Activated T-cell treated with anti-CD3 and anti-CD28 coated beads, Interleukin-2, amount 50 U/mL, for 24 hours (primary cell): ENCODE measurements at places on chromosomes 1 and 21.

DNA sequence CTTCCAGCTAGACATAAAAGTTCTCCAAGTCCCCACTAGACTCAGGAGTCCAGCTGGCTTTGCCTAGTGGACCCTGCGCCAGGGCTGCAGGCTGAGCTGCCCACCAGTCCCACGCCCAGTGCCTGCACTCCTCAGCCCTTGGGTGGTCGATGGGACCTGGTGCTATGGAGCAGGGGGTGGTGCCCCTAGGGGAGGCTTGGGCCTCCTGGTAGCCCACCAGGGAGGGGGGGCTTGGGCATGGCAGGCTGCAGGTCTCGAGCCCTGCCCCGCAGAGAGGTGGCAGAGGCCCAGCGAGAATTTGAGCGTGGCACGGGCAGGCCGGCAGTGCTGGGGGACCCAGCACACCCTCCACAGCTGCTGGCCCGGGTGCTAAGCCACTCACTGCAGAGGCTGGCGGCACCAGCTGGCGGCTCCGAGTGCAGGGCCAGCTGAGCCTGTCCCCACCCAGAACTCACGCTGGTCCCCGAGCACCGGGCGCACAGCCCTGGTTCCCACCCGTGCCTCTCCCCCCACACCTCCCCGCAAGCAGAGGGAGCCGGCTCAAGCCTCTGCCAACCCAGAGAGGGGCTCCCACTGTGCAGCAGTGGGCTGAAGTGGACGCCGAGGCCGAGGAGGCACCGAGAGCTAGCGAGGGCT lies 30.2 kb upstream of the GBP5 start:
- no peak for DNase-seq

DNA sequence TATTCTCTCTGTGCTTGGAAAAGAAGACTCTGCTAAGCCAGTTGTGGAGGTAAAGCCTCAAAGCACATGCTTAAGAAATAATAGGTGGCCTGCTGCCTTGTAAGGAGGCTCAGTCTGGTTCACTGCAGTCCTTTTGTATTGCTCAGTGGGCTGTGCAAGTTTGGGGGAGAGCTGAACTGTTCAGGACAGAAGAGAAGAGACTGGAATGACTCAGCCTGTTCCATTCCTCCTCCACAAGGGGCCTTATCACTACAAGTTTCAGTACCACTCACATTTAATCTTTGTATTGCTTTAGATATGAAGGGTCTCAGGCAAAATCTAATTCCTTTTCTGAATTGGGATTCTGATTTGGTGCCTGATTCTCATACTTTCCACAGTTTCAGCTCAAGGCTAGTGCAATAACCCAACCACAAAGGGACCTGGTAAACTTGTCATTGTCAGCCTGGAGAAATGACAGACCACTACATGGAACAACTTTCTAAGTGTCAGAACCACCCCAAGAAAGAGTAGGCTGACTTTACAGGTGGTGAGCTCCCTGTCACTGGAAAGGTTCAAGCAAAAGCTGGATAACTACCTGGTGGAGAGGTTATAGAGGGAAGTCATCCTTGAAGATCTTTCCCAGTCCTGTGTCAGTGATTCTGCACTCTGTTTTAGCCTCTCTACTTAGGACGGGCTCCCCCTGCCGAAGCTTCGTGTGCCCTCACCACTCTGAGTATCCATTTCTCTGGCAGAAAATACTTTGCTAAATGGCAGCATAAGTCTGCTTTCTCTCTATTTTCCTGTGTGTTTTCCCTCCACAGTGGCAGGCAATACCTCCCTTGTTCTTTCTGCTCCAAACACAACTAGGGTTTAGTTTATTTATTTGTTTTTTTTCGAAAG lies 162.9 kb upstream of the GJB5 start:
- DNase-seq = no peak

DNA sequence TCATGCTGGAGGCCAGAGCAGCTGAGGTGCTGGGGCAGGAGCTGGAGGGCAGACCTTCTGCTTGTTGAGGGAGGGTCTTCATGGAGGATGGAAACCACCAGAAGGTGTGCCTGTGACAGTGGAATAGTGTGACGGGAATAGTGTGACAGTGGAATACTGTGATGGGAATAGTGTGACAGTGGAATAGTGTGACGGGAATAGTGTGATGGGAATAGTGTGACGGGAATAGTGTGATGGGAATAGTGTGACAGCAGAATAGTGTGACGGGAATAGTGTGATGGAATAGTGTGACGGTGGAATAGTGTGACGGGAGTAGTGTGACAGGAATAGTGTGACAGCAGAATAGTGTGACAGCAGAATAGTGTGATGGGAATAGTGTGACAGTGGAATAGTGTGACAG lies 325.1 kb downstream of the HHAT start:
- DNase-seq = no peak

DNA sequence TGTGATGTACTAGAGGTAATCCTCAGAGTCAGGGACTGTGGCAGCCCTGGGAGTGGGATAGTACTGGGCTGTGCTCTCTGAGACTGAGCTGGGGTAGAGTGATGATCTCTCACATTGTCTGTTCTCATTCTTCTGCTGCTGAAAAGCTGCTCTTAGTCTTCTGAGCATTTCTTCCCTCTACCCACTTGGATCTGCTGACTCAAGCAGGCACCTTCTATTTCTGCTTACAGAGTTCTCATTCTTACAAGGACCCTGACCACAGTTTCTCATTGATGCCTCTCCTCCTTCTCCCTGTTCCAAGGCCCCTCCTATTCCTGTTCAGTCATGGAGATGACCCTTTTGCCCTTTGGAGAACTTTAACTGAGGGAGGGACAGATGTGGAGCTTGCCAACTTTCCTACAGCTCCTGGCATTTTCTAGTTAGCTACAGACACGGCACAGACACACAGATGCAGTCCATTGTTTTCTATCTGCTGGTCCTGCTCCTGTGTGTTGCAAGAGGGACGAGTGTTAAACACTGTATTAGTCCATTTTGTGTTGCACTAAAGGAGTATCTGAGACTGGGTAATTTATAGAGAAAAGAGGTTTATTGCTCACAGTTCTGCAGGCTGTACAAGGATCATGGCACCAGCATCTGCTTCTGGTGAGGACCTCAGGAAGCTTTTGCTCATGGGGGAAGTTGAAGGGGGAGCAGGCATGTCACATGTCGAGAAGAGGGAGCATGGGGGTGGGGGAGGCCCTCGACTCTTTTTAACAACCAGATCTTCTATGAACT lies 12.3 kb downstream of the MAPKAPK2 start:
- no peak for DNase-seq

DNA sequence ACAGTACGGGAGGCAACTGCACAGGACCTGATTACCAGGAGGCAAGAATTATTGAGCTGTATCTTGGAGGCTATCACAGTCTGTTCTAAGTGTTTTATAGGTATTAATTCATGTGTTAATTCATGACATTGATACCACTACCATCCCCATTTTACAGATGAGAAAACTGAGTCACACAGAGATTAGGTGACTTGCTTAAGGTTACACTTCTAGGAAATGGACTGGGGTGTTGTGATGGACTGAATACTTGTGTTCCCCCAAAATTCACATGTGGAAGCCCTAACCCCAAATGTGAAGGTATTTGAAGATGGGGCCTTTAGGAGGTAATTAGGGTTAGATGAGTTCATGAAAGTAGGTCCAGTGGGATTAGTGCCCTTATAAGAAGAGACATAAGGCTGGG lies 10.1 kb upstream of the TRIM63 start:
- no peak for DNase-seq

DNA sequence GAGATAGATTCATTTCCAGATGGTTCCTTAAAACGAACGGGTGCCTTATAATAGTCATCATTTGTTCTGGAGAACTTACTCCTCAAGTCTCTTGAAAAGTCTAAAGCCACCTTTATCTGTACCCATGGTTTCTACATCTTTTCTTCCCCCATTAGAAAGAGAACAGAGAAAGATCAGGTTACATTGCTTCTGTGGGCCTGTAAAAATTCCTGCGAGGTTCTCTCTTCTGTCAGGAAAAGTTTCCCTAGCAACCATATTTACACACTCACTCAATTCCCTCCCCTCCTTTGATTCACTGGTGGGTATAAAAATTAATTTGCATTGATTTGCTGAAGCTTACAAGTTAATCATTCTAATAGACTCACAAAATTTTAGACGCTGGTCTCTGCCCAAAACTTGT lies 6.7 kb downstream of the PHC2 start:
- no peak for DNase-seq

- no peak for DNase-seq
These were observed 4.0 kb upstream of the NKAIN1 start for GRCh38 chr1:31243501-31244286.

GRCh38 chr21:38269576-38269936 lies 12.8 kb downstream of the KCNJ15 start:
- DNase-seq = no peak

DNA sequence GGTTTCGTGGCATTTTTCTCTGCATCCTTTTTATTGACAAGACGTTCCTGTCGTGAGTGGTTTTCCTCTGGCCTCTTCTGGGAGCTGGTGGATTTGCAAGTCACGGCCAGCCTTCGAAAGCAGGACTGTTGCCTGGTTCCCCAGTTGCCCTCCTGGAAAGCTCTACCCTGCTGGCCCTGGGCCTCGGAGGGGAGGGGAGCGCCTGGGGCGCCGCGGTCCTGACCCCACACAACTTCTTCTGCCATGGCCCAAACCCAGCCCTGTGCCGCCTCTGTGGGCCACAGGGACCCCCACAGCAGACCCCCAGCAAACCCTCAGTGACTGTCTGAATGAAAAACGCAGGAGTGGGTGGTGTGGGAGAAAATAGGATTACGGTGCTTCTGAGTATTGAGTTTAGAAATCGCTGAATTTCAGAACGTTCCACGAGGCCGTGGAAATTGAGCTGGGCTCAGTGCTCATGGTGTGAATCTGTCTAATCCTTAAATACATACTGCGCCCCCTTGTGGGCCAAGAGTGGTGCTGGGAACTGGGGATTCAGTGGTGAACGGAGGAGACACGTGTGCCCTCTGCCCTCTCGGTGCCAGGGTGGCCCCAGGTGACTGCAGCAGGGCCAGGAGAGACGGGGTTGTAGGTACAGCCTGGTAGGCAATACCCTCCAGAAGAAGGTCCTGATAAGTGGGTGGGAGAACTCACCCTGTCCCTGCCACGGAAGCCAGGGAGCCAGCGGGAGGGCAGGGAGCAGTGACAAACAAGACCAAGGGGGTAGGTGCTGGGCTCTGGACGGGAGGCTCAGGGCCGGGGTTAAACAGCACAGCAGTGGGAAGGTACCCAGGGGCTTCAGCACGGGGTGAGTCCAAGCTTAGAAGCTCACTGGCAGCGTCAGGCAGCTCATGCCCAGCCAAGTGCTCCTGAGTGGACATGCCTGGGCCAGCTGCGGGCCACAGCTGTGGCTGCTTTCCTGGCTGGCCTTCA lies 101.2 kb upstream of the COL6A1 start:
- peak; percentile 76 for DNase-seq

DNA sequence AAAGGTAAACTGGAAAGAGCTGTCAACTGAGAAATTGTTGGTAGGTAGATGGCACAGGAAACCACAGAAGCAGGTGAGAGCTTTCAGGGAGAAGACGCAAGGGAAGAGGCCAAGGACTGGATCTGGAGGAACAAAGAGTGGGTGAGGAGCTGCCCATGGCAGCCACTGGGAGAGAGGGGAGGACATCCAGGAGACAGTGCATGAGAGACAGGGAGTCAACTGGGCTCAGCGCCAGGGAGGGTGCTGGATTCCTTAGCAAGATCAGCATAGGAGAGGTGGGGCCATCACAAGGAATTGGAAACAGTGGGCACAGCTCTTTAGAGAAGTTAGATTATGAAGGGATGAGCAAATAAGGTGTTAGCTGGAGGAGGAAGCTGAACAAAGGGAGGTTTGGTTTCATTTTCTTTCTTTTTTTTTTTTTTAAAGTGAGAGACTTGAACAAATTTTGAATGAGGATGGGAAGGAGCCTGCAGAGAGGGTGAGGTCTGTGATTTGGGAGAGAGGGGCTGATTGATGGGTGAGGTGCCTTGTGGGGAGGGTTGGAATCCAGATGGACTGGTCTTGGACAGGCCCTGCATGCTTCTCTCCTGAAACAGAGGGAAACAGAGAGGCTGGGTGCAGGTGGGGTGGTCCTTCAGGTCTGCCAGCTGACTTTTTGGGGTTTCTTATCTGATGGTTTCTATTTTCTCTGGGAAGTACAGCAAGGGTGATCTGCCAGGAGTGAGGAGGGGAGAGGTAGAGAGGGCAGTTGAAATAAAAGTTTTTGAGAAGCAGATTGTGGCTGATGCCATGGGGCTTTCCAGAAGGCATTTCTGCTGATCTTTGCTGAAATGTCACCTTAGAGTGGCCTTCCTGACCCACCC lies 5.4 kb downstream of the CYP4B1 start:
- no peak for DNase-seq

GRCh38 chr1:17067069-17067426 lies 13.2 kb upstream of the SDHB start:
- no peak for DNase-seq

DNA sequence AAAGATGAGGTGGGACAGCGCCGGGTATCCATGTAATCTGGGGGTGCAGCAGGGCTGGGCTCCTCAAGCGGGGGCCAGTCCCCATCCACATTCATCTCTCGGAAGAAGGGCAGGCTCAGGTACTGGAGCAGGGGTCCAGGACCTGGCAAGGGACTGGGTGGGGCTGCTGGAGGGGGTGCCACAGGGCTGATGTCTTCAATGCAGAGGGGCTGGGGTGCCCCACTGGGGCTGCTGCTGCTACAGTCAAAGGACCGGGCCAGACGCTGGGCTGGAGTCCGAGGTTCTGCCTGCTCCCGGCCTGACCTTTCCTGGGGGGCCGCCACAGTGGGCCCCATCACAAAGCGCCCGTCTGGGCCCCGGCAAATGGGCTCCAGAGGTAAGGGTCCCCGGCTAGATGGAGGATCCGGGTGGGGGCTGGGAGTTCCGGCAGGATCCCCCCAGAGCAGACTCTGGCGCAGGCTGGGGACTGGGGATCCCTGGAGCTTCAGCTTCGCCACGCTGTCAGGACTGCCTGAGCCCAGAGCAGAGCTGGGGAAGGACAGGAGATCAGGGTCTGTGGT lies 3.3 kb upstream of the TAGLN2 start:
- no peak for DNase-seq

DNA sequence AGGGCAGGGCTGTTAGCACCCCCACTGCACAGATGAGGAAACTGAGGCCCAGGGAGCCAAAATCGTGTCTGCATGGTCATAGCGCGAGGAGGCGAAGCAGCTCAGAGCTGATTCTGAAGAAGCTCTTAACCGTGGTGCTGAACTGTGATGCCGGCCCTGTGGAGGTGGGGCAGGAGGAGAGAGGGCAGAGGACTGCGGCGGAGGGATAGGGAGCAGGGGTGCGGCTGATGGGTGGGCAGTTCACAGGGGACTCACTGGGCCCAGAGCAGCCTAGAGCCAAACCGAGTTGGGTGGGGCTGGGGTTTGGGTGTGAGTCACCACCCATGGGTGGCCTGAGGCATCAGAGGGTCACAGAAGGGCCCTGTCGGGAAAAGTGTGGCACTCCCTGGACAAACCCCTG lies 74.7 kb downstream of the RAP1GAP start:
- DNase-seq = no peak

- DNase-seq = peak; percentile 70
These were observed 28.3 kb upstream of the LY9 start for GRCh38 chr1:160767395-160768294.

DNA sequence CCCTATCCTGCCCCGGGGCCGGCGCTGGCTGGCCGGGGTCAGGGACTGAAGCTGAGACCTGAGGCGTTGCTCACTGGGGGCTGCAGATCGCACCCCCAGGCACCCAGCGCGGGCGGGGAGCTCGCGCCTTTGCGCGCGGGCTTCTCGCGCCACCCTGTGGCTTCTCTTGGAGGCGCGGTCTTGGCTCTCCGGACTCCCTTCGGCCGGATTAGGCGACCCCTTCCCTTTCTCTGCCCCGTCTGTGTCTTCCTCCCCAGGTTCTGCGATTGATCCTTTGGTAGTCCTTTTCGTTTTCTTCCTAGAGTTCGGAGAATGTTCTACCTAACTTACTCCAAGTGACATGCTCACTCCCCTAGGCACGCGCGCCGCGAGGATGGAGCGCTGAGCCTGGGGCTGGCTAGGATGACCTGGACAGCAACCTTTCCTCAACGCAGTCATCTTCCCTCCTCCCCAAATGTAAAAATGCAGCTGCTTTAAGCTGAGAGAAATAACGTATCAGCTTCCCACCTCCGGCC lies 495 bp upstream of the NTRK1 start:
- DNase-seq = peak; percentile 81
